ENCODE measurements at places on chromosomes 7 and 10.

DNA sequence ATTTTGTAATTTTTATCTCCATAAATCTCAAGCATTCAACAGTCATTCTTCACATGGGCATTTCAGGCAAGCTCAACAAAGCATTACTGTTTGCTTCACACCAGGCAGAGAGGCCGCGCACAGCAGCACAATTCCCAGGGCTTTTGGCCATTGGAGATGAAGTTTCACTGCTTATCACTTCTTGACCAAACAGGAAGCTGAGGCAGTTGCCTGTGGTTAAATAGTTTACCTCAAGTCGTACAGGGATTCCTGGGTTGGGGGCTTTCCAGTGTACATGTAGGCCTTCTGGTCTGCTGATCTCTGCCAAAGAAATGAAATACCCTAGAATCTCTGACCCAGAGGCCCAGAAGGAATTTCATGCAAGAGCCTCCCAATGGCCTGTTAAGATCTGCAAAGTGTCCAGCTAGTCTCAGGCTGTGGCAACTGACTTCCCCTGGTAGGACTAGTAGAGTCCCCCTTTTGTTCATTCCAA is 11.2 kb upstream of the PRDX3 start:
- no peak for DNase-seq

DNA sequence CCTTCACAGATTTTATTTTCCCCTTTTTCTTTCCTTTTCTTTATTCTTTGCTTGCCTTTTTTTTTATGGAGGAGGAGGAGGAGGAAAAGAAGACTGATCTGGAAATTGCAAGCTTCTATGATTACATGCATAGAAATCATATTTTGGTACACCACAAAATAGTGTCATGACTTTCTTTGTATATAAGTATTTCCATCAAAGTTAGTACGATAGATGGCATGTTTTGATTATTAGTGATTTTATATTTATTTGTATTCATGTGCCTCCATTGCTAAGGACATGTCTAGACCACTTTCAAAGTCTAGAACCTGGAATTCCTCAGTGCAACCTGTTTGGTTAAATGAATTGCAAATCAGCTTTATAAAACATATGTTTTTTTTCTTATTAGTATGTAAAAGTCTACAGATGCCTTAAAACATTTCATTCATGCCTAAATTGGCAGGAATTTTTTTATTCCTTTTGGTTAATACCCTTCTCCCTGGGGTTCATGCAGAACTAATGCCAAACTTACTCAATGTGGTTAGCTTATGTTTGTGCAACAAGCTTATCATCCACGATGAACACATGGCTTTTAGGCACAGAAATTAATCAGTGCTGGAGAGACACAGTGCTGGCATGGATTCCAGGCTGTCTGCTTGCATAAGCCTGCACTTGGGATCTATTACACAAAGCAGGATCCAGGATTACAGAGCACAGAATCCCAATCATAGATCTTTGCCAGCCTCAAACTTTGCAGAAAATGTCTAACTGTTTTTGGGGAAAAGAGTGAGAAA is 213.1 kb downstream of the CHRM2 start:
- DNase-seq: no peak

DNA sequence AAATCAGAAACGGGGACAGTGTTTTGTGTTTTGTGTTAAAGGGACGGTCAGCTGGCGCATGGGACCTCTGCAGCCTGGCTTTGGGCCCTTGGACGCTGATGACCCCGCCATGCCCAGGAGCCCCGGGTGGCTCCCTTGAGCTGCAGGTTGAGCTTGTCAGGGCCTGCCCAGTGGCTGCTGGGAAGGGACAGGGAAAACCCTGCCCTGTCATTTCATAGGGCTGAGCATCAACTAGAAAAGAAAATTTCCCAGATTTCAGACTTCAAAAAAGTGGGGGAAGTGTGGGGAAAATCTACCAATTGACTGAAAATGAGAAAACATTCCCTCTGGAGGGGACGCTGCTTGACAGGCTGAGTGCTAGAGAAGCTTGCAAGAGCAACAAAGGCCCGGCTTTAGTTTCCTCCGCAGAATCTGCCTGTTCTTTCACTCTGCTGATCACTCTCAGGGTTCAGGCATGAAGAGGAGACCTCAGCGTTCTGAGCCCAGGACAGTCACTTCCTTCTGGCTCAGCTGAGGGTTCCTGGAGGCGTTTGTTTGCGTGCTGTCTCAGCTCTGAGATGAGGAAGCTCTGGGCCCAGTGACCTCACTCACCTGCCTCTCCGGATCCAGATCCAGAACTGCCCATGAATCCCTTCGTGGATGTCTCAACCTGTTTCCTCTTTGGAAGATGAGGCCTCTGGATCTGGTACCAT is 18.6 kb upstream of the DNAJB6 start:
- no peak for DNase-seq

GRCh38 chr10:42932116-42932515 is 144.8 kb upstream of the RET start:
- DNase-seq: no peak

DNA sequence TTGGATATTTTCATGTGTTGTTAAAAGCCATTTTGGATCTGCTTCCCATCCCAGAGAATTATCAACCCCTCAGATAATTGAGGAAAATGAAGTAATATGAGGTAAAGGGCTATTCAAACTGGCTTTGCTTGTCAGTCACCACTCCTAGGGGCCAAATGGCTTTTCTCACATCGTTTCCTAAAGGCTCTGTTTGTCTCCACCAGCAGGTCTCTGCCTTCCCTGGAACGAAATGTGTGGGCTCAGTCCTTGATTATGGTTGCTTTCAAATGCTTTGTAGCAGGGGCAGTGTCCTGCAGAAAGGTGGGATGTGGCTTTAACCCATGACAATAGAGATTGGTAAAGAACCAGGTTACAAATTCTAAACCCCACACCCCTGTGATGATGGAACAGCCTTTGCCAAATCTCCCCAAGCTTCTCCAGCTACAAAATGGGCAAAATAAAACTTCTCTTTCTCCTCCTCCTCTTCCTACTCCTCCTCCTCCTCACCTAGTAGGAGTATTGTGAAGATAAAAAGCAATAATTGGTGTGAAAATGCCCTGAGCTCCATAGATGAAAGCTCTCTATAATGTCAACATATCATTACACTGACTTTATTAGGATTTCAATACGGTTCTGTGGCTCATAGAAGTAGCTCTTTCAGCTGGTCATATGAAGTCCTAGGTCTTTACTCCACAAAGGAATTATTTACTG is 127.6 kb downstream of the CHN2 start:
- no peak for DNase-seq

DNA sequence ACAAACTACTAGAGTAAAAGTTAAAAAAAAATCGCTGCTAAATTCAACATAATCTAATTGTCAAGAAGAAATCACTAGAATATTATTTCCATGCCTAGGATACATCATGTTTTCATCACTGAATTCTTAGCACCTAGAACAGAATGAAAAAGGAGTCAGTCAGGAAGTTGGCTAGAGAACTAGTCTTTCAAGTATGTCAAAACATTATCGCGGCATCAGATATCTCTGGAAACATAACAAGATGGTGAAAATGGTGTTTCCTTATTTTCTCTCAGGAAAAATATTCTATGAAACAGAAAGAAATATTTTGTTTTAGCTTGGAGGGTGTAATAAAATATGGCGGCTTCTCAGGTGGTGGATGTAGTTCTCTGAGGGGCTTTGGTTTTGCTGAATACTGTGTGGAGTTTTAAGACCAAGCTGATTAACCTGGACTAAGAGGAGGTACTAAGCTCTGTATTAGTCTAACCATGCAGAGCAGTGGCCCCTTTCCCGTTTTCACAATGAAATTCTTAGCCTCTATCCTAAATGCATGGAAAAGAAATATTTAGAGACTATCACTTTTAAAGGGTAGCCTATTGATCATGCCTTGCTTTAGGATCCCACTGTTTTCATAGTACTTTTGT is 205.6 kb downstream of the MDFIC start:
- no peak for DNase-seq

GRCh38 chr10:81251457-81252115 is 623.4 kb upstream of the NRG3 start:
- no peak for DNase-seq

- no peak for DNase-seq
Observed at GRCh38 chr7:63106506-63107388, 891.9 kb upstream of the ZNF722 start.

GRCh38 chr7:107291434-107291833 is 122.6 kb downstream of the HBP1 start:
- no peak for DNase-seq

DNA sequence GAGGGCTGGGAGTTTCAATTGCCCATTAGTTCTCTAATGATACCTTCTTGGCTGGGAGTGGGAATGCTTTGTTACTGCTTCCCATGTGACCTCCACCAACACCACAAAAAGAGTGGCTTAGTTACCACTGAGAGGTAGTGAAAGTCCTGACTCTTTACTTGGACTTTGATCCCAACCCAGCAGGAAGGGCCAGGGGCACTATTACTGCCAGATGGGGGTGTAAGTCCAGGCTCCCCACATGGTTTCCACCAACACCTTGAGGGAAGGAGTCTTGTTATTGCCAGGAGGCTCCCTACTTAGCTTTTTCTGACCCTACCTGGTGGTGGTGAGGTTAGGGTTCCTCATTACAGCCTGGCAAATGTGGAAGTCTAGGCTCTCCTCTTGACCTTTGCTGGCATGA is 11.4 kb downstream of the GGCT start:
- DNase-seq: no peak

DNA sequence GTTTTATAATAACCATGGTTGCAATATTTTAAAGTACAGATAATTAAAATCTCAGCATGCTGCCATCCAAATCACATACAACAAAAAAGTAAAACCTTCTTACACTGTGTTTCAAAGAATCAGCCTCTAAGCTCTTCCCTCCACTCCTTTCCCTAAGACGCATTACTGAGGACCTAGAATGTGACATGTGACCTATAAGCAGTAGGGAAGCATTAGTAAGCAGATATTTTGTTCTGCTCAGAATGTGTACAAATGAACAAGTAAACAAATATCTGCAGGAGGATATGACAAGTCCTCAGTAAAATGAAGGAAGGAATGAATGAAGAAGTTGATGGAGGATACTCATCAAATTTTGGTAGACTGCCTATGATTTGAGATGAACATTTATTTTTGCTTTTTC is 49.1 kb downstream of the RAB11FIP2 start:
- no peak for DNase-seq

- no peak for DNase-seq
Observed at GRCh38 chr7:124764847-124765400, 668 bp downstream of the GPR37 start.

DNA sequence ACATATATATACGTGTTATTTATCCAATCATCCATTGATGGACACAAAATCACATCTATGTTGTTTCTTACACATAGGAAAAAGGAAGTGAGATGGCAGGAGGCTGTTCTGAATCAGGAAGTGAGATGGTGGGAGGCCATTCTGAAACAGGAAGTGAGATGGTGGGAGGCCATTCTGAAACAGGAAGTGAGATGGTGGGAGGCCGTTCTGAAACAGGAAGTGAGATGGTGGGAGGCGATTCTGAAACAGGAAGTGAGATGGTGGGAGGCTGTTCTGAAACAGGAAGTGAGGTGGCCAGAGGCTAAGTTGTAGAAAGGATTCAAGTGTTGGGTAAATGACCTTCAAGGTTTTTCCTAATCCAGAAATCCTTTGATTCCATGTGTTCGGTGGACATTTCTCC is 921.5 kb downstream of the TYW1 start:
- DNase-seq: no peak

- no peak for DNase-seq
Observed at GRCh38 chr10:17781856-17782255, 27.3 kb upstream of the MRC1 start.

- DNase-seq: peak; percentile 52
Observed at GRCh38 chr7:22488643-22489462, 11.1 kb downstream of the STEAP1B start.

DNA sequence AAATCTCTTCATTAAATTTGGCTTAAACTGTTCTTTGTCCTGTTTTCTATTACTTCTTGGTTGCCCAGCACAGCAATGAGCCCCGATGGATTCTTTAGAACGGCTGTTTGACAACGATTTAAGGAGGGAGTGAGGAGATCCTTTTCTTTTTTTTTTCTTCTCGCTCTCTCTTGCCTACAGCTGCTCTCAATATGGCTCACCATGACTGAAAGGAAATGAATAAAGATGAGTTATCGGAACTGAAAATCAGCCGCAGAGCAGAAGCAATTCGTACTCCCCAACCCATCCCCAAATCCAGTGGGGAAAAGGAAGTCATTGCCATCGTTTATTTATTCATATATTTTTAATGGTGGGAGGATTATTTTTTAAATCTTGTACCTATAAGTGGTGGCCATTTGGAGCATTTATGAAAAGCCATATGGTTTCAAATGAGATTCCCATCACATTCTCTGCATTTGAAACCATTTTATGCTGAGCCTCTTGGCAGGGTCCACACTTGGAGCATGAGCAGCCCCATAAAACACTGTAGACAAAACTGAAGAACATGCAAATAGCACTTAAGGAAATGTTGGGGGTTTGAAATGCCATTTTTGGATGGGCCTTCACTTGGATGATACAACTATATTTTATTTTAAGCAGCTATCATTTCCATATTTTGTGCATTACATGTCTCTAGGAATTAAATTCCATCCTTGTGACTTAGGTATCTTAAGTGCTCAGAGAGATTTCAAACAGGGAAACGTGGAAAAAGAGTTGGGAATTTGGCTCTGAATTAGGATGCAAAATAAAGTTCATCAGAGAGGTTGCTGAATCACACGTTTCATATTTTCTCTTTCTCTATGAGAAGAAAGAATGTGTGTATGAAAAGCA is 107.7 kb upstream of the FZD1 start:
- no peak for DNase-seq

DNA sequence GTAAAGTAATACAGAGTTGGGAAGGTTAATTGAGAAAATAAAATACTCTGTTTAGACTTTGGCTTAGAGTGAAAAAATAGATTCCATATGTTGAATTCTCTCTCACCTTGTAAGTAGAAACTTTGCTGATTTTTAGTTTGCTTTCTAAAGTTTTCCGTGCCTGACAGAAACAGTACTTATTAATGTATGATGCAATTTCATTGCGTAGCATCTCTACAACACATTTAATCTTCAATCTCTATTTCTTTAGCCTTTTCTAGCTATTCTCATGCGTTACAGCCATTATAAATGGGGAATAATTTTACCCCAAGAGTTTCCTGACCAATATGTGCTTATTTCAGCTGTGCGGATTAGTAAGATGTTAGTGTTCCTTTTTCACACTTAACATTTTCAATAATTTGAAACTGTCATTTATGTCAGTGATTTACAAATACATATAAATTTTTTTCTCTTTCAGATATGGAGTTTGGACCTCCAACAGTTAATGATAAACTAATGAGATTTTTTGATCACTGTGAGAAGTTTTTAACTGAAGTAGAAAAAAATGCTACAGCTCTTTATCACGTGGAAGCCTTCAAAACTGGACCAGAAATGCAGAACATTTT is 3.3 kb downstream of the MINPP1 start:
- DNase-seq: no peak

DNA sequence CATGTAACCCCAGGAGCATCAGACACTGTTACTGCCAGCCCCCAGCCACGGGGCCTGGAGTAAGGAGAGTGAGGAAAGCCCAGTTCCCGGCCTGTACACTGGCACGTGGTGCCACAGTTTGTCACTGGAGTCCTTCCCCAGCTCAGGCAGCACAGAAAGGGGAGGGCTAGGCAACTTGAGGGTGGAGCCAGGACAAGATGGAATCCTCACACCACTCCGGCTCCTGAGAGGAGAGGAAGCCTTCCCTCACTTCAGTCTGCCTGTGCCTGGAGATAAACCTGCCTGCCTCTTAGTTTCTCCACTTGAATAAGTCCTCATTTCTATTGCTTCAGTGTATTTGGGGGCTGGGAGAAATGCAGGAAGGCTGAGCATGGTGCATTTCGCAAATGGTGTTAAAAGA is 176.0 kb downstream of the KIAA1217 start:
- DNase-seq: no peak

- DNase-seq: no peak
Observed at GRCh38 chr7:14734839-14735321, 167.7 kb downstream of the DGKB start.

GRCh38 chr10:24825551-24825950 is 101.9 kb upstream of the ARHGAP21 start:
- no peak for DNase-seq

Data from NCI-H1417 treated with DMSO at 0.1 percent for 48 hours (cell line).